Eye (tissue), 1 donor: ENCODE measurements at places on chromosomes 2 and 18.

- no peak for DNase-seq
Measured at GRCh38 chr18:41966943-41967342, 11.9 kb downstream of the PIK3C3 start.

GRCh38 chr2:151946899-151947812 lies 118.9 kb upstream of the ARL5A start:
- DNase-seq: peak; percentile 68

- DNase-seq: no peak
Measured at GRCh38 chr2:70522627-70523026, 31.0 kb downstream of the TGFA start.

GRCh38 chr2:43086451-43087221 lies 139.8 kb downstream of the ZFP36L2 start:
- peak; percentile 83 for DNase-seq

GRCh38 chr2:74655579-74655978 lies 1.5 kb downstream of the SEMA4F start:
- no peak for DNase-seq

DNA sequence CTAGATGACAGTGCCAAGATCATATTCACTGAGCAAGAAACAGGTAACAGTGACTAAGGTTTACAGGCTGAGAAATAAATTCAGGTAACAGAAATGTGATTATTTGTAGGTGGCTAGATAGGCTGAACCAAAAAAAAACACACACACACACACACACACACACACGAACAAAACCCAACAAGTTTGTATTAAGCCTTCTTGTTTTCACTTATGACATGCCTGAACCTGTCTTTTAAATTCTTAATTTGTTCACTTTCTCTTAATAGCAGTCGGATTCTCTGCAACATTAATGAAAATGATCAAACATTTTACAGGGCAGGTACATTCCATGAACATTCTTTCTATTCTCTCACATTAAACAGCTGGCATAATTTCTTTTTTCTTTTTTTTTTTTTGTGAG lies 18.8 kb upstream of the KIDINS220 start:
- no peak for DNase-seq

GRCh38 chr18:73563345-73563744 lies 584.3 kb downstream of the FBXO15 start:
- DNase-seq: no peak

DNA sequence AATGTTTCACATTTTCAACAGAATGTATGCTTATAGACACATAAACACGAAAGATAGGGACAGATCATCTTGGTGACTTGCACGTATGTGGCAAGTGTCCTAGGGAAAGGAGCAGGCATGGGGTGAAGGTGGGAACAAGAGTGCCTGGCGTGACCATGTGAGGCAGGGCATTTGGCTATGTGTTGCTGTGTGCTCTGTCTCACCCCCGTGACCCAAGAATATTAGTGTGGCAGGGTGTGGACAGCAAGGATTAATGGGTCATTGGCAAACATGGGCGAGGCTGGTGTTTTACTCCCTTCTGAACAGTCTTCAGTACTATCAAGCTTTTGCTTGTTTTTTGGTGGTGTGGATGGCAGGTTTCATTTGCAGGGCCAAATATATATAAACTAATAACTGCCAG lies 1.3 kb upstream of the VWA3B start:
- no peak for DNase-seq

GRCh38 chr2:75002007-75002406 lies 43.6 kb downstream of the POLE4 start:
- no peak for DNase-seq

GRCh38 chr2:161100211-161100895 lies 59.9 kb upstream of the TANK start:
- peak; percentile 58 for DNase-seq

DNA sequence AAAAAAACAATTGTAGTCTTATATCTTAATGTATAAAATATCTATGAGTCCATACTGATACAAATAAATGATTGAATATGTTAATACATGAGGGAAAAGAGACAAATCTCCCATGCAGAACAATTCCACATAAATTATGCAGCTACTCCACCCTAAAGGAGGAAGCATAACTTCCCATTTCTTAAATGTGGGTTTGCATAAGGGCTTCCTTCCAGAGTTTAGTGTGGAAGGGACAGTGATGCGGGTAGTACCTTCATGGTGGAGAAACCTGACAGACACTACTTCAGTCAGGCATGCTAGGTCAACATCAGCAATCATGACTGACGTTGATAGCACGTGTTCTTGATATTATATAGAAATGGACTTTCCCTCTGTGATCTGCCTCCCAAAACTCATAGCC lies 146.9 kb upstream of the STON1 start:
- no peak for DNase-seq

DNA sequence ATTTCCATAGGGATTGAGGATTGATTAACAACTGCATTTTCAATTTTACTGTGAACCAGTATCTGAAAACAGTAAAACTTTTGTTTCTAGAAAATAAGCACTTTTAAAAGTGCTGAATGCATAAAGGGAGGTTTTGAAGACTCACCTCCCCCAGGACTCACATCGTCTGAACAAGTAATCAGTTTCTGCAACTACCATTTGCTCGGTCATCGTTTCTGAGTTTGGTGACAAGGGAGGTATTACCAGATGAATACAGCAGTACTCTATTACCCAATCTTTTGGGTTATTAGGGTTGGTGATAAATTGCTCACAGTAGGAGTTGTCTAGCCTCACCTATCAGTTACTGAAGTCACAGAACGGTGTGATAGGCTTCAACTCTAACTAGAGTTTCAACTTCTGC lies 234.5 kb upstream of the FN1 start:
- DNase-seq: no peak

DNA sequence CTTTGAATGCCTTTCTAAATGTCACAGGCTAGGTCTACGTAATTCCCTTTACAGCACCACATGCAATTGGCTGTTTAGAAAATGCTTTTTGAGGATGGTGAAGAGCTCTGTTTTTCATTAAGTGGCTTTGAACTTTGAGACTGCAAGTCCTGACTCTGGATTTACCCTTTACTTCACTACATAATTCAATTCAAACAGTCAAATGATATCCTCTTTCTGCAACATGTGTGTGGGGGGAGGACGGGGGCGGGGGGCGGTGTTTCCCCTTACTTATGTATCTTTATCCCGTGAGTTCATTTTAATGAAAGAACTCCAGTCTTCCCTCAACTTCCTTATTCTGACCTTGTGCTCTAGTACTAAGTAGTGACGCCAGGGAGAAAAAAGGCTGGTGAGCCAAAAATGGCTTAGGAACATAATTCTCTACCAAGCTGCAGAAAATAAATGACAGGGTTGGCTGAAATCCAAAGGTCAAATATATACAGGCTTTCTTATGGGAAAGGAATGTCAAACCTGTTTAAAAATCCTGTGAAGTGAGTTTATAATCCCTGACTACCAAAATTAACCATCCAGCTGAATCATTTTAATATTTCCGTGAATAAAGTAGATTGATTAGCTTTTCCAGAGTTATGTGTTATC lies 119.6 kb downstream of the SLC8A1 start:
- peak; percentile 74 for DNase-seq

DNA sequence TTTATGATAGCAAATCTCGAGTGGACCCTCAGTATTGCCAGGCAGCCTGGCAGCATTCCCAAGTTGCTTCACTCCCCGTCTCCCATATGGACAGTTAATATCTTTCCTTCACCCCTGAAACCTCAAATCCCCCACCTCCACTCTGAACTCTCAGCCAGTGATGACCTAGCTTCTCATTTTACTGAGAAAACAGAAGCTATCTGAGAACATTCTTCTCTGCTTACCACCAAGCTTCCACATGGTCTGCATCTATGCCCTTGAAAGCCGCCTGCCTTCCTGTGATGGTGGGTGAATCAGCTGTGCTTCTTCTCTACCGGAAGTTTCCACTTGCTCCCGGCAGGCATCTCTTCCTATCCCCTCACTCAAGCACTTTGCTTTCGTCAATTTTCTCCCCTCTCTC lies 529.2 kb downstream of the EPHA4 start:
- DNase-seq: no peak

DNA sequence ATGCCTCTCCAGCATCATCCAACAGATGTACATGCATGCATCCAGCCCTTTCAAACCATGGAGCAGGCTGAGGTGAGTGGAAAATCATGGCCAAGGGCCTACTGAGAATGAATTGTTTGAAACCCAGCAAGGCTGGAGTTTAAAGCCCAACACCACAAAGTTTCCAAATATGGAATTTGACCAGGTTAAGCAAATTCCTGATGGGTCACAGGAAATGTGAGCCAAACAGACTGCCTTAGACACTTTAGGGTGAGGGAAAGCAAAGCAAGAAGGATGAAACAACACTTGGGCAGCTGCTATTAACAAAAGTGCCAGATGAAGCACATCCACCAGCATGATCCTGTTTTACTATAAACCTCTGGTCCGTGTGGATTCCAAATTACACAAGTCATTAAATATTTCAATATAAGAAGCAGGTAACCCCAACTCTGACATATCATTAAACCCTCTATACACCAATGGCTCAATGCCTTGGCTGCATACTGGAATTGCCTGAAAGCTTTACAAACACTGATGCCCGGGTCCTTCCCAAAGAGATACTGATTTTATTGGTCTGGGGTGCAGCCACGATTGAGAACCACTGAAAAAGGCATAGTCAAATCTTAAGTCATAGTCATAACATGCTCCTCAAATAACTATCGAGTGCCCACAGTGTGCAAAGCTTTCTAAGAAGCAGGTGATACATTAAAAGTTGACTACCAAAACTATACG lies 9.1 kb downstream of the KLF7 start:
- DNase-seq: peak; percentile 8

DNA sequence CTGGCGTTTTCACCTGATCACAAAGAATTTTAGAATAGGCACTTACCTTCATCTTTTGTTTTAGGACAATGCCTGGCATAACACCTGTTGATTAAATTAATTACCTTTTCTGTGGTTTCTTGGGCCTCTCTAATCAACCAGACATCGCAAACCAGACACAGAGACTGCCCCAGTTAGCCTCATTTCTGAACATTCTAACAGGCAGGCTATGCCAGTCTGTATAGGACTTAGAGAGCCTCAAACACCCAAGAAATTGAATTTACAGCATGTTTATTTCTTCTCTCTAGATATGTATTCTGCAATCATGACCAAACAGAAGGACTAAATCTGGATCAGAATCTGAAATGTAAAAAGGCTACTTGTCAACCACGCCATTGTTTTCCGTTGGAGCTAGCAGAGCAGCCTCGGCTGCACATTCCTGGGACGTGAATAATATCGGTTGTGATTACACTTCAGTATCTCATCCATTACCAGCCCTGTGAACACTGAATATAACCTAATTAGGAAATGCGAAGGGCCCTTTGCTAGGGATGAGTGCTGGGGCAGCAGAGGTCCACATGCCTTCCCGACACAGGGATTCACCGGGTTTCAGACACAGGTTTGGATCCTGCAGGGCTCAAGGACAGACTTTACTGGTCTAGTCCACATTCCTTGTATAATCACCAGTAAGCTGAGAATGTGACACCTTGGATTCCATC lies 17.5 kb upstream of the CDC42EP3 start:
- peak; percentile 71 for DNase-seq

DNA sequence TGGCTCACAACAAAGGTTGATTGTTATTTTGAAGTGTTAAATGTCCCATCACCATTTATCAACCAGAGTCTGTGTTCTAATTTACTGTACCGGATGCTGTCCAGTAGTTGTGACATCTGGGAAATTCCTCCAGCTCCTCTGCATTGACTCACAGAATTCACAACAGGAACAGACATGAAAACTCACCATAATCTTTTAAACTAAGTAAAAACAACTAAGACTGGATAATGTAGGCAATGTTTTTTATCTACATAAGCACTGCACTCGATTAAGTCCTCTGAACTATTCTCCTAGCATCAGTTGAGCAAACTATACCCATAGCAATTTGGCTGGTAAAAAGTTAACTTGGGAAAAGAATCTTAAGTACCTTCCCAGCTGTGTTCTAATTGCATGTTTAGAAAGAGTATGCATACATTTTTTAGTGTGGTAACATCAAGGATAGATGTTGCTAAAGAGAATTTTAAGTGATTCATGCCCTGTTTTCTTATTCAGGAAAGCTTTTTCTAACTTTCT lies 42.9 kb upstream of the MYO1B start:
- no peak for DNase-seq

DNA sequence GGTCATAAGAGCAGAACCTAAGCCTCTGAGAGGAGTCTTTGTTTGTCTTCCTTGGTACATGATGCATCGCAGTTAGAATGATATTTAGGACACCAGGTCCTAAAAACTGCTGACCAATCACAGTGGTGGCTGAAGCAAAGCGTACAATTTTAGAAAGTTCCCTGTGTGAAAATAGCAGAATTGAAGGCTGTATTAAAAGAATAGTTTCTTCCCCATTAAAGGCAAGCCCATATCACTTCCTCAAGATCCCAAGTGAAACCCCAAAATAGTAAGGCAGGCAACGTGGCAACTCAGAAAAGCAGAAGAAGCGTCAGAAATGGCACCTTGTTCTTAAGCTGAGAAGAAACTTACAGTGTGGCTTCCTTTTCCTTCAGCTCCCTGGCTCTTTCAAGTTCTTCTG lies 154.8 kb upstream of the PGAP1 start:
- no peak for DNase-seq

GRCh38 chr2:95379371-95379831 lies 23.1 kb upstream of the FAHD2A start:
- no peak for DNase-seq

- DNase-seq: no peak
Measured at GRCh38 chr18:11289248-11289647, 139.9 kb upstream of the PIEZO2 start.

- no peak for DNase-seq
Measured at GRCh38 chr2:29659178-29659577, 262.2 kb downstream of the ALK start.
